ENCODE measurements at places on chromosomes 3 and 15. TPM values are rescaled to one million over a fixed set of nuclear protein-coding genes. Genes with fewer than 3 reads are reported as not detected.

DNA sequence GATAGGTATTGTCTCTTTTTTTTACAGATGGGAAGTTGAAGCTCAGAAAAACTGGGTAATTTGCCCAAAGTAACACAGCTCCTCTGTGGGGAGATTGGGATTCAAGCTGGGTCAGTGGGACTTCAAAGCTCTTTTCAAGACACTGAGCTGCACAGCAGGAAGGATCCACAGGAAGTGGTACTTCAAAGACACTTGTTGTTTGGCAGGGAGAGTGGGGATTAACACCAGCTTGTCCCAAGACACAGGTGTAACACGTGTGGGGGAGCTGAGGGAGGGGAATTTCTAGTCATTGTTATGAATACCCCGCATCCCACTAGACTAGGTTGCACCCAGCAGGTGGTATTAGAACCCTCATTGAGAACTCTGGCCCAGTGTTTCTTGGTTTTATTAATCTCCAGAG, 116.0 kb downstream of the FOXB1 start:
- DNase-seq, result no peak

DNA sequence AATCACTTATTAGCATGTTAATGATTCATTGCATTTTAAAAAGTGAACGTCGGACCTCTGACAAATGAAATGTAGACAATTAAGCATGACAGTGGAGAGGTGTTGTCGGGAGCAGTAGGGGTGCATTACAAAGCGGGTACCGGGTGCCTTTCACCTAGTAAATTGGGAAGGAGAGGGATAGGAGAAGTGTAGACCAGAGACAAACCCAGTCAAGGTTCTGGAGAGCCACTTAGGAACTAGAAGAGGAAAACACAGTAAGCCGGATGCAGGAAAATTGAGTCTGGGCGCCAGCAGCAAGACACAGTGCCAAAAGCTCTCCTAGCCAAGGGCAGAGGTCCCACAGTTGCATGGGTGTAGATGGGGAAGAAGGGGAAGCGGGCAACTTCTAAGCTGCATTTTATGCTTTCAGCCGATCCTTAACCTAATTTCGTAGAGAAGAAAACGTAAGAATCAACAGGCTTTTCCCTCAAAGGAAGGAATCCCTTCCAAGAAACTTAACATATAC, 3.1 kb upstream of the CERS3 start:
- no peak for DNase-seq

The DPPA4 gene
- not detected for polyA plus RNA-seq

GRCh38 chr15:45136378-45136764, 6.6 kb downstream of the DUOX1 start:
- no peak for DNase-seq

DNA sequence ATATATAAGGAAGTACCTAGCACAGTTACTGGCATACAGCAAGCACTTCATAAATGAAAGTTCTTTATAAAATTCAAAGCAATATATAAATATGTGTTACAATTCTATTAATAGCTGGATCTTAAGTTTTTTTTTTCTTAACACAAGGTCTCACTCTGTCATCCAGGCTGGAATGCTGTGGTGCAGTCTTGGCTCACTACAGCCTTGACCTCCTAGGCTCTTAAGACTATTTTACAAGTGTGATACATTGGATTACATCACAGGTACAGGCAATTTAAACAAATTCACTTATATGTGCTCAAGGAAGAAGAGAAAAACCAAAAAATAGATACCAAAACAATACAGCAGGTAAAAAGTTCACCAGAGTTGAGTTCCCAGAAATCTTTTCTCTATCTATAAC, 60.6 kb downstream of the ZNF280D start:
- DNase-seq, result no peak

DNA sequence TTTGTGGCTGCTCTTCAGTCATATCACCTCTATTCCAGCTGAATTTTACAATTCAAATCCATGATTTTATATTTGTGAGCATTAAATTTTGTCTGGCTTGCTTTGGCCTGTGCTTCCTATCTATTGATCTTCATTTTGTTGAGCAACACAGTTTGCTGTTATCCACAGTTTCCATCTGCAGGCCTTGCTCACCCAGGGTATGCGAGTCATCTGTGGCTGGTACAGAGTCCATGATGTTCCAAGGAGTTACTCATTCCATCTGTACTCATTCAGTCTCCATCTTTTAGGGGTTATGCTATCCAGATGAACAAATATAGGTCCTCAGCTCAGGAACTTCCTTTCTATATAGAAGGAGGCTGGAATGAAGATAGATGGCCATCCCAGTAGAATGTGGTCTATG, 70.1 kb upstream of the CCK start:
- no peak for DNase-seq

- peak; percentile 17 for DNase-seq
These were observed 27.5 kb downstream of the RAB6B start for GRCh38 chr3:133868186-133868585.

The CORO2B gene
- 11.3 TPM for polyA plus RNA-seq

The SEMA3F gene
- polyA plus RNA-seq, result 3.5 TPM

- no peak for DNase-seq
These were observed 45.0 kb downstream of the ZNF860 start for GRCh38 chr3:32026593-32026992.

GRCh38 chr3:156211583-156211982, 91.2 kb downstream of the KCNAB1 start:
- no peak for DNase-seq

DNA sequence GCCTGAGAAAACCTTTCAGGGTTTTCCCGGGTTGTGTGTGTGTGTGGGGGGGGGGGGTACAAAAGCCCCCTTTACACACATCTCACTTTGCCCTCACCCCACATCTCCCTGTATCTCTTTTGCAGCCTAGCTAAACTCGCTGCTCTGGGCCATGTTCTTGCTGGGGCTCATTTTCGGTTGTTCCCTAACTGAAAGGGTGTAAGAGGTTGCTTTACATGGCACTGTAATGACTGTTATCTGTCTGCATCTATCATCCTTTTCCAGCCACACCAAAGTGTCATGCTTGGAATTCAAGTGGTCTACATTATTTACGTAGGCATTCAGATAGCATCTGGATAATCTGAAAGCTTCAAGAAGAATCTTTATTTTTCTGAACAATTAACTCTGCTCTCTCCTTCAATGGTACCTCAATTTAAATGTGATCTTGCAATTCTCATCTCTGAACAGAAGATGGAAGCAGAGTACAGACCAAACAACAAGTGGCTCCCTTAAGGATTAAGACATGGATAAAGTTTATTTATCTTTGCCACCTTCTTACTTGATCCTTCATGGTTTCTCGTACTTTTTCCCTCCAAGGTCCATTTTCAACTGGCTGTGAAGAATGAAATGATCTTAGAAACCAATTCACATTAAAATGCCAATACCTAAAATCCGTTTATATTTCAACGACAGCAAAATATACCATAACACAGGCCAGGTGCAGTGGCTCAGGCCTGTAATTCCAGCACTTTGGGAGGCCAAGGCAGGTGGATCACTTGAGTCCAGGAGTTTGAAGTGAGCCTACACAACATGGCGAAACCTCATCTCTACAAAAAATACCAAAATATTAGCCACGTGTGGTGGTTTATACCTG, 34.9 kb downstream of the DCLK3 start:
- DNase-seq, result no peak

The SNURF gene
- 54.8 TPM for polyA plus RNA-seq

GRCh38 chr3:61805510-61806080, 244.2 kb downstream of the PTPRG start:
- no peak for DNase-seq

DNA sequence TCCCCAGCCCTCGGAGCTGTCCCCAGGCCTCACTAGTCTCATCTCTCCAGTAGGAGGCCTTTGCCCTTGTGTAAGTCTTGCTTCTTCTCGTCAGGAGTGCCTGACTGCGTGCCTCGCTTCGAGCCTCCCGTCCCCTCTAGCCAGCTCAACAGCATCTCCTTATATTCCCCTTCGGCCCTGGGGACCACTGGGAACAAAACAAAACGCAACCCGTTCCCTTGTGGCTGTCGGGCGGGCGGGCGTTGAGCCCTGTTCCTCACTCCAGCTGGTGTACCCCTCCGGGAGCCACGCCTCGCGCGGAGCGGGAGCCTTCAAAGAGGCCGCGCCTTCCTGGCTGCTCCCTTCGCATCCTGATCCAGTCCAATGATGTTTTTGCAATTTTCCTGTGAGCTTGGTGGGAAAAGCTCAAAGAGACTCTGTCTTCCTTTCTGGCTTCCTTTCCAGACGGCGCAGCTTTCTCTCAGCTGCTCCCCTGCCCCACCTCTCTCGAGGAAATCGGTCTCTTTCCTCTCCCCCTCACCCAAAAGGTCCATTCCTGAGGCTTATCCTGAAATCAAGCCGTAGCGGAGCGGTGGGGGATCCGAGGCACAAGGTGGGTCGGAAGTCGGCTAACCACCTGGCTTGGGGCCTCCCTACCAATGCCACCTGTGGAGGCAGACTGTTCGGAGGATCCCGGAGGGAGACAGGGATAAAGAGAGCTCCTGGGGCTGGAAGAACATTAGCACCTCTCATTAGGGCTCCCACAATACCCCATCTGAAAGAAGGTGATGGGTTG, 33.4 kb upstream of the SRP14 start:
- DNase-seq, result peak; percentile 36

GRCh38 chr15:99361545-99362185, 110.4 kb downstream of the LRRC28 start:
- DNase-seq, result no peak

The STAB1 gene
- polyA plus RNA-seq, result 21.4 TPM

DNA sequence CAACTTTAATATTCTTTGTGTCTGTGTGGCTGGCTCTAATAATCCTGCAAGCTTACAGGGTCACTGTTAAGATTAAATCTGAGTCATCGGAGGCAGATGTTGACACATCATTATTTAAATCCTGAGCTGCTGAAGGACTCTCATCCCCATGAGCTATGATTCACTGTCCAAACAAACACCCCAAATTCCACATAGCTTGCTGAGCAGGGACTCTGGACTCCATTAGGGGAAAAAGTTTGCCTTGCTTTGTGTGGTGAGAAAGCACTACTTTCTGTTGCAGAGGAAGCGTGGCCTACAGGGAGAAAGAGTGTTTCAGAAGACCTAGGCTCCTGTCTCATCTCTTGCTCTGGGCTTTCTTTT, 213.7 kb downstream of the PDCD6IP start:
- no peak for DNase-seq

GRCh38 chr15:29270976-29271375, 1.4 kb upstream of the NSMCE3 start:
- no peak for DNase-seq

DNA sequence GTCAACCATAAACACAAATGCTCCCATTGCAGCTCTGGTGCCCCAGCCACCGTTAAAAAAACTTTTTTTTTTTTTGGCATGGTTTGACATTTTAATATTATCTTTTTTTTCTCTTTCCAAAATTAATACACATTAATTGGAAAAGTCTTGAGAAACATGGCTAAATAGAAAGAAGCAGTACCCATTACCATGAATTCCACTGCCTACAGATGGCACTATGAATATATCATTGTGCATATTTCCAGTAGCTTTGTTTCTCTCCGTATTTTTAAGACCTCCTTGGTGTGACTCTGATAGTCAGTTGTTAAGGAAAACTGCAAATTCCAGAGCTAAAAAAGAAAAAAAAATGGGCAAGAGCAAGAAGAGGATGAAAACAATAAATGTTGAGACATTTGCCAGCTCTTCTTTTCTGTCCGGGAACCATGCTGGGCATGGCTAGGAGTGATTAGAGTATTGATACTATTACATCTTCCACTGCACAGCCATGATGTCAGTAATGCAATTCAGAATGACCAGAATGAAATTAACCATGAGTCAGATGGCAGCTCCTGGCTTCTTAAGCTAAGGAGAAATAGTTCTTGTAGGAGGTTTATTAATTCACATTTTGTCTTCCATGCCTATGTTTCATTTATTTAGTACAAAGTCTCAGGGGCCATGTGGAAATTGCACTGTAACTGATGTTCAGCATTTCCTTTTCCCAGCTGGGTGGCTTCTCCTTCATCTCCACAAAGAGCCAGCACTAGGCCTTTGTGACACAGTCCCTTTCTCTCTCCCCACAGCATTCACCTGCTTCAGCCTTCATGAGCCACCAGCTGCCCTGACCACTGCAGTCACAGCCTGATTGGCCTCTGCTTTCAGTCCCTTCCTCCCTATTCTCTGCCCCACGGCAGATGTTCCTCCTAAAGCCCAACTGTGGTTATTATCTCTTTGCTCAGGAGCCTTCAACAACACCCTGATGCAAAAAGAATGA, 31.8 kb downstream of the SLC7A14 start:
- no peak for DNase-seq

GRCh38 chr15:49103002-49103401, 52.4 kb downstream of the COPS2 start:
- DNase-seq, result no peak

- no peak for DNase-seq
These were observed 1.1 kb upstream of the PLS1 start for GRCh38 chr3:142595141-142595540.

The TP63 gene
- polyA plus RNA-seq, result 0.19 TPM

GRCh38 chr3:123067689-123068600, 1.1 kb downstream of the PDIA5 start:
- DNase-seq, result no peak

DNA sequence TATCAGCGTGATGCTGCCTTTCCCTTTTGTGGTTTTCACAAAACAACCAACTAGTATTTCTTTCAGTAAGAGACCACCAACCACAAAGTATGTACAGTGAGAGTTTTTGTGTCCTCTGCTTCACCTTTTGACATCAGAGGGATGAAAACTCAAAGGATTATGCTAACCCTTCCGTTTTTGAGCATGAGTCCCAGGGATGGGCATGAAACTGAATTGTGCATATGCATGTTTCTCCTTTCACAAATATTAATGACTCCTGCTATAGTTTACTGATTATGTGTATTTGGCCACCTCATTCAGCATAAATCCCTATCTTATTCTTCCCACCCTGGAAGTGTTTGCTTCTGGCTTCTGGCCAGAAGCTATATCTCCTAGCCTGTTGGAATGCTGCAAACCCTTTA, 59.2 kb downstream of the RSRC1 start:
- DNase-seq, result no peak

DNA sequence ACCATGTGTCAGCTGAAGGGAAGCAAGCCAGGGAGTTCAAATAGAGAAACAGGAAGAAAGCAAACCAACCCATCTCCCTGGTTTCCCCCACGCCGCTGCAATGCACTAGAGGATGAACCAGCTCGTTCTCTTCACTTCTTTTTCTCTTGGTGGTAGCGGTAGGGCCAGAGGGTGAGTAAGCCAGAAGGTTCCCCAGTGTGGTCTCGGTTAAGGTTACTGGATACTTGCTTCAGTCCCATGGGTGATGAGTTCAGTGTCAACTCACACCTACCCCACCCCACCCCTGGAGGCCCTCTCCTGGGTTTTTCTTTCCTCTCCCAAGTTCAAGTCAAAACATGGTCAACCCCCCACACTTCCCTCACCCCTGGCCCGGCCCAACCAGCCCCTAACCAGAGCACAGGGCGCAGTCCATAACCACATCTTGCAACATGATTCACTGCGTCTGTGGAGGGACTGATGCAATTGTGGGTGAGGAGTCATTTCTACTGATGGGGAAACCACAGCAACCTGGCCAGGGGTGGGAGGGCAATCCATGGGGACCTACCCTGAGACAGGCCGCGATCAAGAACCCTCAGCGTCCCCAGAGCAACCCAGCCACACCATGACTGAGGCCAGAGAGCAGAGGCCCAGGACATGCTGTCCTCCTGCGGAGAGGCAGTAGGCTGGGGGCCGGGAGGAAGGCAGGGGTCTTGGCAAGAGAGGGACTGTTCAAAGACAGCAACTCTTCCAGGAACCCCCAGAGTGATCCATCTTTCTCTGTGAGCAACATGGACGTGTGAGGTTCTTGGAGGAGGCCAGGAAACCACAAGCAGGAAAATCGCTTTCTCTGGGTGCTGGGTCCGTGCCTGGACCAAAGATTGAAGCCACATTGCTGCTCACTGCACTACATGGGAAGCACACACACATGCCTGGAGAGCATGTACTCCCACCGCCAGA, 276.6 kb downstream of the UACA start:
- DNase-seq, result no peak

The CCR1 gene
- 14.6 TPM for polyA plus RNA-seq

The PPARG gene
- polyA plus RNA-seq, result 41.4 TPM
